CD4-positive, alpha-beta T cell treated with Interferon alpha-2 for 1 hour (primary cell): ENCODE measurements at places on chromosomes 5 and 9.

DNA sequence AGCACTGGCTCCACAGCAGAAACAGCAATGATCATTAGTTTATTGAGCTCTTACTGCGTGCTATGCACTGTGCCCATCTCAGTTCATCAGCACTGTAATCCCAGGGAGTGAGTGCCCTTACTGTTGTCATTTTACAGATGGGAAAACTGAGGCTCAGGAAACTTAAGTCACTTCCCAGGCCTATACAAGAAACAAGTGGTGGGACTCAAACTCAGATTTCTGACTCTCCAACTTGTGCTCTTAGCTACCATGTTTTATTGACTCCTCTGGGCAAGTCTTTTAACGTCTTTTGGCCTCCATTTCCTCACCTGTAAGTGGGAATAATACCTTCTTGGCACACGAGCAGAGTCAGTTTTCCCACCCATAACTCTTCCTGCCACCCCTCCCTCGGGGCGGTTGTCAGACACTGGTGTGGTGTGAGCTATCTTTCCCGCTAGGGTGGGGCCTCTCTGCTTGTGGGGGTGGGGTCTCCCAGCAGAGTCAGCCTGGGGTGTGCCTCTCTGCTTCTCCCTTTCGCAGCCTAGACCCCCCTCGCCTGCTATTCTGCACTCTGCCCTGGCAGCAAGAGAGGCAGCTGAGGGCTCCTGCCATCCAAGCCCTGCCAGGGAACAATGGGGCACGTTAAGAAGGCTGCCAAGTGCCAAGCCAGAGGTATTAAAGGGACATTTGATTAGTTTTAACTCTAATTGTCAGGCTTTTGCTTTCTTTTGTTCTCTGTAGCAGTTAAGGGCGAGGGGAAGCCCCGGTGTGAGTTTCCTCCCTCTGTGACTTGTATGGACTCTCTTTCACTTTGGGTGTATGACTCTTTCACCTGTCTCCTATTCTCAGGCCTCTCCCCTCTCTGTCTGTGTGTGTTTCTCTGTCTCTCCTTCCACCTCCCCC is 12.1 kb downstream of the GALNT10 start:
- no peak for DNase-seq

GRCh38 chr5:142830241-142831008 is 60.2 kb downstream of the ARHGAP26 start:
- no peak for DNase-seq

GRCh38 chr5:16933337-16933736 is 2.8 kb downstream of the MYO10 start:
- DNase-seq = no peak

- DNase-seq = no peak
Measured at GRCh38 chr5:170361616-170362015, 27.6 kb downstream of the KCNMB1 start.

DNA sequence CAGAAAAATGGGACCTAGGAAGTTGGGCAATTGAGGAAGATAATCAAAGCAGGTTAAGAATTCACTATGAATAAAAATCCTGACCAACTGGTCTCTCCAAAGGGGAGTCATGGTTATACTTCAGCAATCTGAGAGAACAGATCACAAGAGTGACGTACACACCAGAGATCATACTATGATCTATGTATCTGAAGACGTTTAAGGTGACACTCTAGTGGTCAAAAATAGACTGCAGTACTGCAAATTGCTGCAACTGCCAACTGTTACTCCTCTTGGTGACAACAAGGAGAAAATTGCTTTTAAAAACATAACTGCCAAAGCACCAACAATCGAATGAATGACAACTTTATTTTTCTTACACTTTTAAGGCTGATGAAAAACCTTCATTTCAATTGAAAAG is 4.9 kb downstream of the AK6 start:
- DNase-seq = peak; percentile 38

GRCh38 chr5:133130387-133131118 is 78.7 kb downstream of the HSPA4 start:
- no peak for DNase-seq
